NCI-H1048 (cell line): ENCODE measurements at places on chromosomes 6 and 20.

DNA sequence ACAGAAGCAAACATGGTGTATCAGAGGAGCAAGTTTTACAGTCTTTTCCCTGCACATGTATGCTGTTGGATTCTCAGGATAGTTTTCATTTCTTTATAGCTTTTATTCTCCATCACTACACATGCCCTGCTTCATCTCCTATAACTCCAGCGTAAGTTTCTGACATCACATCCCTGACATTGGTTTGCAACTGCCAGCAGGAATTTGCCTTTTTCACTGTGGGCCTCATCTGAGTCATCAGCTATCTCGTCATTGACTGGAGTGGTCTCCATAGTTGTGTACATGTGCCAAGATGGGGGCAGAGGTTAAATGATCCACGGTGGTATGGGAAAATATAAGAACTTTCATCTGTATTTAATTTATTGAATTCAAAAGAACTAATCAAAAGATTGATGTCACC is 96.7 kb downstream of the SLX4IP start:
- no peak for DNase-seq

DNA sequence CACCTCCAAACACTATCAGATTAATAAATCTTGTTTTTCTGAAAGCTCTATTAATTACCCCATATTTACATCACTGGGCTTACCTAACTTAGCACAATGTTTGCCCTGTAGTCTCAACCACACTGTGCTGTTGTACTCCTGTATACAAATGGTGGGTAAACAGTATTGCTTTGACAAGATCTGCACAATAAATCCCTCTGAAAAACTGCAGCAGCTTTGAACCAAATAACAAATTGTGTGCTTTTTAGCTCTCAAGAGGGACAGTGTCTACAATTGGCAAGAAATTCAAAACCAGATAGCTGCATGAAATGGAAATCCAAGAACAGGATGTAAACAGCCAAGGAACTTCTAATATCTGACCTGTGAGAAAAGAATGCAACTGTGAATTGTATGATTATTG is 10.4 kb downstream of the KIF6 start:
- DNase-seq = no peak

GRCh38 chr20:41142919-41143318 is 5.6 kb downstream of the PLCG1 start:
- DNase-seq = no peak

DNA sequence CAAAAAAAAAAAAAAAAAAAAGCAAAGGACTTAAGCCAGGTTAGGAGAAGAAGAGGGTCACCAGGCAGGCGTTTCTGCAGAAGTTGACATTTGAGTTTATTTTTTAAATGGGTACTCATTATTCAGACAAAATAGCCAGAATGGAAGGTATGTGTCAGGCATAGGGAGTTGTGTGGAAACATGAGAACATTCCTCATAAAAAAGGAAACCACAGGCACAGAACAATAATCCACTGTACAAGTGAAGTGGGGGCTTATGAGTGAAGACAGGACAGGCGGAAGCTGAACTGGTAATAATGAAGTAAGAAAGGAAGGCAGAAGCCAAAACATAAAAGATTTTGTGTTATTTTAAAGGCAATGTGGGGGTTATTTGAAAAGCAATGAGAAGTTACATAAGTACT is 104.6 kb downstream of the EPB41L2 start:
- no peak for DNase-seq

DNA sequence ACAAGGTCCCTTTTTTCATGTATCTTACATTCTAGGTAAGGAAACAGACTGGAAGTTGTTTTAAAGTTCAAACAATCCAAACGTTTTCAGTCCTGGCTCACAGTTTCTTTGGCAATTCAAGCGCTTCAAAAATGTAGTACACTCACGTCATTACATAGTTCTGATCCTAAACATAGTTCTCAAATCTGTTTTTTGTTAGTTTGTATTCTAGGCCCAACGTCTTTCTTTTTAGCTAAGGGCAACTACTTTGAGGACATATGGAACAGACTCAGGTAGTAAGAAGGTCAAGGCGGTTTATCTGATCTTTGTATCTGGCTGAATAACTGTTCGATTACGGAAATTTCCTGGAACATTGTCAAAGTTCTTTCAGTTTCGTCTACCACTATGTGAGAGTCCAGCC is 36.9 kb upstream of the PLCB4 start:
- DNase-seq = no peak

- no peak for DNase-seq
Measured at GRCh38 chr6:165988757-165989456, 178.7 kb downstream of the TBXT start.

GRCh38 chr6:146881228-146882181 is 282.7 kb downstream of the ADGB start:
- no peak for DNase-seq

GRCh38 chr6:118354641-118355040 is 193.5 kb upstream of the PLN start:
- no peak for DNase-seq
